ENCODE measurements at places on chromosomes 13 and 19.

- no peak for DNase-seq
Observed at GRCh38 chr13:20171364-20171763, 10.5 kb upstream of the GJA3 start.

GRCh38 chr19:4278419-4279266 lies at the start of gene SHD:
SHD (plus strand) TSS chr19:4279266; CDS start chr19:4280064, 798 bp downstream.
- DNase-seq: no peak

DNA sequence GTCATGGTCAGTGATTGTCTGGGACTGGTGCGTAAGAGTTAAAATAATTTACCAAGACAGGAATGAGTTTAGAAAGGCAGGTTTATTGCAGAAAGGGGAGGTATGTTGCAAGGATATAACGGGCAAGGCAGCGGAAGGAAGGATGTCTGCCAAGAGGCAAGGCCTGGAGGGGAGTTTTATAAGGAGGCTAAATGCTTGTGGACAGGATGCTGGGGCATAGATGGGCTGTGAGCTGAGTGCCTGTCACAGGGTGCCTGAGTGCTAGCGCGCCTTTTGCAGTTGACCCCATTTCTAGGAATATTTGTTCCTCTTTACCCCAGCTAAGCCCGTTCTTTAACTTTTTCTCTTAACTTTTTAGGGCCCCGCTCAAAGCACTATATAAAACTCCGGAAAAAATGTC lies 58.7 kb downstream of the TEX26 start:
- DNase-seq: no peak

DNA sequence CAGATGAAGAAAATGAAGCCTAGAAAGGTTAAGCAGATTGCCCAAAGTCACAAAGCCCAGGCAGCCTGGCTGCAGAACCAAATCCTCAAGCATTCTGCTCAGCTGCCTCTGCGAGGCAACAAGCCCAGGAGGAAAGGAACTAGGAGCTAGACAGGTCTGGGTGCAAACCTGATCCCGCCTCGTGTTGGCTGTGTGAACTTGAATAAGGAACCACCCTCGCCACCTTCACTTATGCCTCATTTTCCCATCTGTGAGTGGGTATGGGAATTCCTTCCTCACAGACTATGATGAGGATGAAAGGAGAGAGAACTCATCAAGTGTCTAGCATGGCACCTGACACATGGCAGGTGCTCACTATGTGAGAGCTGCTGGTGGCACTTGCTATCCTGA lies 6.6 kb downstream of the SMG9 start:
- DNase-seq: no peak

DNA sequence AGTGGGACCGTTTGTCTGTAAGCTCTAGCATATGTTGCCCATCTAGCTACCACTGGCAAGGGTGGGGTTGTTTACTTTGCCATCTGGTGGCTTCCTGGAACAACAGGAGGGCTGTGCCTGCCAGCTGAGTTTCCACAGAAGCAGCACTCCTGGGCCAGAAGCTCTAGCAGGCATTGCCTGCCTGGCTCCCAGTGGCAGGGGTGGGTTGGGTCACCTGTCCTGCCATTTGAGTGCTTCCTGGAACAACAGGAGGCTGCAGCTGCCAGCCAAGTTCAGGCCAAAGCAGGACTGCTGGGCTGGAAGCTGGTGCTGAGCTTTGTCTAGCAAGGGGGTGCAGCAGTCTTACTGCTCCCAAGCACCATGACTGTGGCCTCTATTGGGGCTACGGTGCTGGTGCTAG lies 239.7 kb downstream of the MTUS2 start:
- DNase-seq: no peak

DNA sequence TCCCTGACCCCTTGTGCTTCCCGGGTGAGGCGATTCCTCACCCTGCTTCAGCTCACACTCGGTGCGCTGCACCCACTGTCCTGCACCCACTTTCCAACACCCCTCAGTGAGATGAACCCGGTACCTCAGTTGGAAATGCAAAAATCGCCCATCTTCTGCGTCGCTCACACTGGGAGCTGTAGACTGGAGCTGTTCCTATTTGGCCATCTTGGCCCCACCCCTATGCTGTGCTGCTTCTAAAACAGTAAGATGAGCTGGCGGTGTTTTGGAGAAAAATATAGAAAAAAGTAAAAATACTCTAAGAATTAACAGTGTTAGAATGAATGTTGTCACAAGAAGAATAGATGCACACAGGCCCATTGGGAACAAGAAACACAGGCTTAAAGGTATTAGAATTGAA lies 92.5 kb downstream of the ITGBL1 start:
- no peak for DNase-seq

GRCh38 chr19:6813659-6814058 lies 41.2 kb downstream of the VAV1 start:
- DNase-seq: no peak

- DNase-seq: no peak
Observed at GRCh38 chr19:6767081-6767356, 216 bp downstream of the SH2D3A start.

GRCh38 chr13:74191410-74191809 lies 57.2 kb upstream of the KLF12 start:
- DNase-seq: no peak

- no peak for DNase-seq
Observed at GRCh38 chr13:85441364-85441763, 357.9 kb downstream of the SLITRK6 start.

DNA sequence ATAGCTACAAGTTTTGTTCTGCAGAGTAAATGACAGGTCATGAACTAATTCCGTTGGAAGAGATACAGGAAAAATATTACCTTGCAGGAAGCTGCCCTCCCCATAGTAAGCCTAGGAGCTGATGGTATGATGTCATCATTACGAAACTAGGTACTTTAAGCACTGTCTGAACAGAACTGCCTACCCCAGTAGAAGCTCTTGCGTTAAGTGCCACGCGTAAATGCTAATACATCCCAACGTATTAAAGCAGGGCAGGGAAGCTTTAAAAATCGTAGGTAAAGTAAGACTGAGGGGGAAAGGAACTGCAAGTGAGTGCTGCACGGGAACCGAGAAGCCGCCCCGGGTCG lies 572 bp downstream of the UGGT2 start:
- DNase-seq: peak; percentile 24

GRCh38 chr13:45396533-45397095 lies 21.6 kb downstream of the SLC25A30 start:
- no peak for DNase-seq

GRCh38 chr19:18233224-18233825 lies 7.1 kb upstream of the PDE4C start:
- no peak for DNase-seq

- DNase-seq: no peak
Observed at GRCh38 chr13:42924344-42924743, 67.7 kb downstream of the EPSTI1 start.

DNA sequence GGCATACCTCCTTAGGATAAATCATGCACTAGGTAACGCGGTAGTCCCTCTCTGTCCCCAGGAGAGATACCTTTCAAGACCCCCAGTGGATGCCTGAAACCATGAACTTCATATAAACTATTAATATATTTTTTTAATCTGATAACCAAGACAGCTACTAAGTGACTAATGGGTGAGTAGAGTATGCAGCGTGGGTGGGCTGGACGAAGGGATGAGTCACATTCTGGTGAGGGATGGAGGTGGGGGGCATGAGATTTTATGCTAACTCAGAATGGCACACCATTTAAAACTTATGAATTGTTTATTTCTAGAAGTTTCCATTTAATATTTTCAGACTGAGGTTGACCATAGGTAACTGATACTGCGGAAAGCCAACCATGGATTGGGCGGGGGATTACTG lies 46.2 kb downstream of the CDK8 start:
- no peak for DNase-seq

- peak; percentile 69 for DNase-seq
Observed at GRCh38 chr19:40598121-40598917, 2.9 kb upstream of the LTBP4 start.

GRCh38 chr13:73355134-73355533 lies 296.3 kb downstream of the KLF5 start:
- DNase-seq: no peak

DNA sequence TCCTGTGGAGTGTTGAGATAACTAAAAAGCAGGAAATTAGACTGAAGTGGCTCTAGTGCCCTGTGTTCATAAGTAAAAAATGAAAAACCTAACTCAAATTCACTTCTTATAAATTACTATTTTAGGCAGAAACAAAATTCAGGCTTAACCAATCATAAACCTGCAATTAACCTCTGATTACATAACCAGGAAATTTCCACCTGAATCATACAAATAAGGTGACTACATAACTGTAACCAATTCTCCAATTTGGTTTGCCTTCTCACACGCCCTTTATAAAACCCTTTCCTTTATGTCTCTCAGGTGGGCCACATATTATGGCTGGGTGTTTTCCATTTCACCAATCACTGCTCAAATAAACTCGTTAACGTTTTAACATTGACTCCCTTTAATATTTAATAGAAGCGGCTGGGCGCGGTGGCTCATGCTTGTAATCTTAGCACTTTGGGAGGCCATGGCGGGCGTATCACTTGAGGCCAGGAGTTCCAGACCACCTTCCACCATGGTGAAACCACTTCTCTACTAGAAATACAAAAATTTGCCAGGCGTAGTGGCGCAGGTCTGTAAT lies 22.9 kb upstream of the ZNF724 start:
- DNase-seq: no peak

- no peak for DNase-seq
Observed at GRCh38 chr13:112032186-112032993, 34.6 kb upstream of the SOX1 start.

DNA sequence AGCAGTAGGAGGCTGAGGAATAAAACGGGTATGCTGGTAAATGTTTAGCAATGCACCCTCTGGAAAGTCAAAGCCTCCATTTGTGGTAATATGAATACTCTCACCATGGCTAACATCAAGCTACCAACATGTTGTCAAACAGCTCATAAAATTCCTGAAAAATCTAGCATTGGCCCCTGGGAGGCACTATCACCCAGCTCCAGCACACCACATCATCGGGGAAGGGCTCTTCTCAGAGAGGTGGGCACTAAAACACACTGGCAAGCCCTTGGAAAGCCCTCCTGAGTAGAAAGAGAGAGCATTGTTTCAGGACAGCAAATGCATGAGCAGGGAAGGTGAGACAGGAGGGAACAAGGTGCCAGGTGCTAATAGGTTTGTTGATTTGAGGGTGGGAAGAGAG lies 53.9 kb upstream of the FLT1 start:
- DNase-seq: no peak

GRCh38 chr19:9877780-9878510 lies 42.8 kb downstream of the PIN1 start:
- no peak for DNase-seq

DNA sequence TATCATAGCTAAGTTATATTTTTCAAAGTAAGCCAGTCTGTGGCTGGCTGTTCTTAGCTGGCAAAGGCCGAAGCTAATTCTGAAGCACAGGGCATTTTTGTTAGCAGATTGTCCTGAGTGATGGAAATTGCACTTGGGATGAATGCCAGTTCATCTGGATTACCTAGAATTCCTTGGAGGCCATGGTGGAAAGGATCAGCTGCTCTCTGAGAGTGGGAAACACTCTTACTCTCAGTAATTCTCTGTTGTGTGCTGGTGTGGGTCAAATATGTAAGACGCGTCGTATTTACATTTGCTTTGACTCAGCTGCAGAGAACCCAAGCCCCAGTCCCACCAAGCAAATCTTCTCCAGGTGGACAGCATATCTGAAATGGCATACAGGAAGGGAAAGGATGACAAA lies 60.7 kb upstream of the C1QTNF9B start:
- no peak for DNase-seq

GRCh38 chr19:17963936-17964691 lies 2.8 kb upstream of the KCNN1 start:
- no peak for DNase-seq

DNA sequence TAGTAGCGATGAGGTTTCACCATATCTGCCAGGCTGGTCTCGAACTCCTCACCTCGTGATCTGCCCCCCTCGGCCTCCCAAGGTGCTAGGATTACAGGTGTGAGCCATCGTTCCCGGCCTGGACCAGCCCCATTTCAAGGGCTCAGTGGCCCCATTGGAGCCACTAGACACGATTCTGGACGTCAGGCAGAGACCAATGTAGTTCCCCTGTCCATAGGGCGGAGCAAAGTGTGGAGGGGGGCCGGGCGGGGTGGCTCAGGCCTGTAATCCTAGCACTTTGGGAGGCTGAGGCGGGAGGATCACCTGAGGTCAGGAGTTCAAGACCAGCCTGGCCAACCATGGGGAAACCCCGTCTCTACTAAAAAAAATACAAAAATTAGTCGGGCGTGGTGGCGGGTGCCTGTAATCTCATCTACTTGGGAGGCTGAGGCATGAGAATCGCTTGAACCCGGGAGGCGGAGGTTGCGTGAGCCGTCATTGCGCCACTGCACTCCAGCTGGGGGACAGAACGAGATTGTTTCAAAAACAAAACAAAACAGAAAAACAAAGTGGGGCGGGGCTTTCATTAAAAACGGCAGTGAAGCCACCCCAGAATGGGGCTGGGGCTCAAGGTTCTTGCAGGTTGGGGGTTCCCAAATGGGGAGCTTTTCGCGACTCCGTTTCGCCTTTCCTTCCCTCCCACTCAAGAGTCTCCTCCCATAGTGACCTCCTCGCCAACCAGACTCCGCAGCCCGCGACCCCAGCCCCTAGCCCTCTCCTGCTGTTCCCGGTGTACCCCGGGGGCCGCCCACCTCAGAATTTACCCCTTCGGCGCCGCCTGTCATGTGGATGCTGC lies 758 bp upstream of the TECR start:
- no peak for DNase-seq

DNA sequence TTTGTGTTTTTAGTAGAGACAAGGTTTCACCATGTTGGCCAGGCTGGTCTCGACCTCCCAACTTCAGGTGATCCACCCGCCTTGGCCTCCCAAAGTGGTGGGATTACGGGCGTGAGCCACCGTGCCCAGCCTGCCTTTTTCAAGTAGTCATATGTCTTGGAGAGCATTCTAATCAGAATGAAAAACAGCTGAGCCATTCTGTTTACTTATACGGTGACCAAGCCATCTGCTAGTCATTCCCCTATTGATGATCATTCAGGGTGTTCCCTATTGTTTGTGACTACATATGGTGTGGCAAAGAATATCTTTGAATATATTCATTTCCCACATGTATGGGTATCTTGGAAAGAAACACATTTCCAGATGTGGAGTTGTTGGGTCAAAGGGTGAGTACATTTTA lies 17.2 kb downstream of the BLOC1S3 start:
- DNase-seq: peak; percentile 26

DNA sequence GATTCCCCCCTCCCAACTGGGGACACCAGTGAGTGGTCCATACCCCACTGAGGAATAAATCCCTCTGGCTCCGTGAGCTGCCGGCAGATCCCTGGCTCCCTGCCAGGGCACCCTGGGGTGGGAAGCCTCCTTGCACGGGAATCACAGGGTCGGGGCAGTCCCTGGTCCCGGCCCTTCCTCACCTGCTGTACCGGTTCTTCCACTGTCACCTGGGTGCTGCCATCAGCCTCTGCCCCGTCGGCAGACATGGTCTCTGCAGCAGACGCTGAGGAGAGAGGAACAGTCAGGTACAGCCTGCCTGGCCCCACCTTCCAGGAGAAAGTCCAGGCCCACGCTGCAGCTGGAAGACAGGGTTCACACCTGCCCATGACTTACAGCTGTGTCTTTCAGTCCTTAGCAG lies 6.3 kb downstream of the PLIN3 start:
- no peak for DNase-seq

DNA sequence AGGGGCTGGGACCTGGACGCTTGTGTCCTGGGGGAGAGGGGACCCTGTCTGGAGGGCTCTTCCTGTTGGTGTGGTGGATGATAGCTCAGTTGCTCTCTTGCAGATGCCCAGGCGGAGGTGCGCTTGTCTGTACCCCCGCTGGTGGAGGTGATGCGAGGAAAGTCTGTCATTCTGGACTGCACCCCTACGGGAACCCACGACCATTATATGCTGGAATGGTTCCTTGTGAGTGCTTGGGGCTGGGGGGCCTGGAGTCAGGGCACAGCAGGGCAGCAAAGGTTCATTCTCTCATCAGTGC lies 2.2 kb downstream of the BCAM start:
- DNase-seq: no peak

All from amniotic stem cell (primary cell).